Stimulated activated CD4-positive, alpha-beta T cell treated with anti-CD3 and anti-CD28 coated beads, TNF-alpha, amount 100 ng/mL, for 4 hours (primary cell): ENCODE measurements at places on chromosomes 13 and 19.

DNA sequence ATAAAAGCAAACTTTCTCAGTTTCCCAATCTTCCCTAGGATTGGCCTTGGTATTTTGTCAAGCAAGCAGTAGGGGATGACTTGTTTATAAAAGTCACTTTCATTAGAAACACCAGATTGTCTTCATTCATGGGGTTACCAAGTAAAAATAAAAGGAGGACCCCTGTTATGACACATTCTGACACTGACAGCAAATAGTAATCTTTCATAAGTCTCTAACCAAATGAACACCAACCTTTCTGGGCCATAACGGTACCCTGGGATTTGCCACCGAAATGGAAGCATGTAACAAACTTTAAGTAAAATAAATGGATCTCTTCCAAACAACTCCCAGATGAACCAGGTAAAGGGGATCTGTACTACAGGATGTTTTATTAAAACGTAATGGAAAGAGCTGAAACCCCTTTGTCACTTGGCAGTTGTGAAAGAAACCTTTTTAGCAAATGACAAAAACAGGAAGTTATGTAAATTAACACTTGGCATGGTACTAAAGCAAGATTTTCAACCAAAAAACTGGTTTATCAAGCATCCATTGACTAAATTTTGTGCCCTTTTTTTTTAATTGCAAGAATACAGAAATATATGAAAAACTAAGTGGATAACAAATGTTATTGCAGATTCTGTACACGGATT lies 335.6 kb downstream of the RBM26 start:
- no peak for DNase-seq

DNA sequence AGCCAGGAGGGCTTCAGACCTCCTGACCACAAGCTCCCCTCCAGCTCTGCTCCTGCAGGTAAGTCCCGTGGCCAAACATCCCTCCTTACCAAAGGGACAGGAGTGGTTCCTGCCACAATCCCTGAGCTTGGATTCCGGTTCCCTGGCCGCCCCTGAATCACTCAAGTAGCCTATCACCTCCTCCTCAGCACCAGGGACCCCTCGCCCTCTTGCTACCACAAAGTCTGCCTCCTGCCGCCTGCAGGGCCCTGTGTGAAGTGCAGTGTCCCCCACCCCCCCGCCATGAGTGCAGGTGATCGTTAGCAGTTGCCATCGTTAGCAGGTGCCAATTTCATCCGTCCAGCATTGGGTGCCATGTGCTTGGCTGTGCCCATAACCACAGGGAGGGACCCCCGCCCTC lies 40.8 kb upstream of the RANBP3 start:
- DNase-seq, result no peak

GRCh38 chr13:36840718-36841250 lies 21.8 kb downstream of the RFXAP start:
- DNase-seq, result no peak

DNA sequence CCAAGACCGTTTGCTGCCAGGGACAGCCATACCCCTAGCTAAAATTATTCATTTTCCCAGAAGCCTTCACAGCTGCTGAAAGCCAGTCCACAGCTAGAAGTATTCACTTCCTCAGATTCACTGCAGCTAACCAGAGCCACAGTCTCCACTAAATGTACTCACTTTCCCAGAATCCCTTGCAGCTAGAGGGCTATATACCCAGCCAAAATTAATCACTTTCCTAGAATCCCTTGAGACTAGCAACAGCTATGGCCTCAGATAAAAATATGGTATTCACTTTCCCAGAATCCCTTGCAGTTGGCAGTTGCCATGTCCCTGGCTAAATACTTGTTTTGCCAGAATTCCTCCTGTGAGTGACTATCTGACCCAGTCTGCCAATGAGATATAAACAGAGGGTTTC lies 13.8 kb upstream of the MEIS3 start:
- no peak for DNase-seq

GRCh38 chr13:36157480-36157879 lies 26.3 kb upstream of the DCLK1 start:
- DNase-seq, result no peak

- no peak for DNase-seq
These were observed 5.2 kb upstream of the PLIN4 start for GRCh38 chr19:4523306-4524110.

GRCh38 chr13:88643233-88643632 lies 972.1 kb downstream of the SLITRK5 start:
- no peak for DNase-seq

DNA sequence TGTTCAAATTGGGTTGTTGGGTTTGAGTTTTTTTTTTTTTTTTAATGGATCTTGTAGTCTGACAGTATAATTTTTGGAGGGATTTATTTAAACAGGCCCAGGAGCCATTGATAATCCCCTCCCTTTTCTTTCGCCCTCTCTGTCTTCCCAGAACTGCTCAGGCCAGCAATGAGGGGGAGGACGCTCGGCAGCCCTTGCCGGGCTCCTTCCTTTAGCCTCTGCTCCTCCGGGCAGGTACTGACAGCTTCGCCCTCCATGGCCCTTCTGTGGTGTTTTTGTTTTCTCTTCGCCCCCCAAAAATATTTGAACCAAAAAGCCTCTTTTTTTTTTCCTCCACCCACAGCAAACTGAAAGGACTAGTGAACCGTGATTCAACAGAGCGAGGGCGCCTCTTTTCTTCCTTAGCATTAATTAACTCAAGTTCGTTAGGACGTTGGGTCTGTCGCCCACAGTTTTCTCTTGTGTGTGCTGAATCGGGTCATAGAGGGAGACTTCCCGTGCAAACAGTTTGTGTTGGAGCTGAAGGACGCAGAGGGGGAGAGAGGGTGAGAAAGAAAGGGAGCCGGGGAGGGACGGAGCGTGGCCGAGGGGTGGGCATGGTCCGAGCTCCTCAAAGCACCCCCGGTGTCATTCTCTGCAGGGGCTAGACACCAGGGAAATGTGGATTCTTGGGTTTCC lies 21.5 kb downstream of the NFIX start:
- DNase-seq, result no peak
